ENCODE measurements at places on chromosomes 2 and 18.

DNA sequence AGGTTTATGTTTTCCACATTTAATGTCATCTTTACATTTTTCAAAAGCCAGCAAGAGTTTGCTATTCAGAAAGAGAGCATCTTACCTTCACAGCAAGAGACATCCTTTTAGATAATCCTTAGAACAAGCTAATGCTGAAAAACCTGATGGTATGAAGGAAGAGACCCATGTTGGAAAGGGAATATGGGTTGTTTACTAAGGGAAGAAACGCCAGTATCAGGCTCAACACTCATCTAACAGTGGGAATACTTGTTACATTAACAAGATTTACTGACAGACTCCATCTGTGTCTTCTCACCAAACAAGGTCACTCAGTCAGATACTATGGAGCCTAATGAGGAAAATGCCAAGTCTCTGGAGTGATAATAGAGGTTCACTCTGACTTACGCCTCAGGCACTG lies 1474.1 kb upstream of the SLC39A10 start:
- DNase-seq = no peak

DNA sequence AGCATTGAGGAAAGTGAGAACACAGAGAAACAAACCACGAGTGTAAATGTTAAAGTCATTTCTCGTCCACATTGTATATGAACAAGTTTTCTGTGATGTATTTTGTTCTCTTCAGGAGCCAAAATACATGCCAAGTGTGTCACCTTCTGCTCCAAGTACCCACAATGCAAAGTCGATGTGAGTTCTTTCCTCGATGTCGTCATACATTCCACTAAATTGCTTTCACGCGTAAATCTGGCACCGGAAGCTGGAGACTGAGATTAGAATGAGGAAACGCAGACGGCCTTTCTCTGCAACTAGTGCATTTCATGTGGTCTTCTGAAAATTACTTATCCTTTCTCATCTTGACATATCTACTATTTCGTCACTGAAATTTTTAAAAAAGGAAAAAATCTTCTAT lies 118.5 kb upstream of the SALL3 start:
- DNase-seq = no peak

DNA sequence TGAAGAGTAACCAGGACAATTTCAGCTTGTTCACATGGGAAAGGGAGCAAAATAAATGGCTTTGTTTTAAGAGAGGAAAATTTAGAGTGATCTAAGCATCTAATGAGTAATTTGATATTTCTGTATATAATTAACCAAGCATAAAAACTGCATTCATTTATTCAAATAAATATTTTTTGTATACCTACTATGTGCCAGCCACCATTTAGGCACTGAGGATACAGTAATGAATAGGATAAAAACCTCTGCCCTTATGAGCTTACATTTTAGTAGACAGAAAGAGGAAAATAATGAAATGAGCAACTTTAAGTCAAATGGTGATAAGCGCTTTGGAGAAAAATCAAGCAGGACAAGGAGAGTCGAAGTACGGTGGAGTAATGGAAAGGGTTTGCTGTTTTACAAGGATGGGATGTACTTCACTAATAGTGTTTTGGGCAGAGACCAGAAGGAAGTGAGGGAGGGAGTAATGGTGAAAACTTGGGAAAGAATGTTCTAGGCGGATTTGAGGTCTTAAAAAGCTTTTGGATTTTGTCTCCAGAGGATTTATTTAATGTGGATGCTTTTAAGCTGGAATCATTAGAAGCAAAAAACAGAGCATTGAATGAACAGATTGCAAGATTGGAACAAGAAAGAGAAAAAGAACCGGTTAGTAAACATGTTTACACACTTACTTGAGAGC lies 17.4 kb downstream of the NDC80 start:
- DNase-seq = no peak

DNA sequence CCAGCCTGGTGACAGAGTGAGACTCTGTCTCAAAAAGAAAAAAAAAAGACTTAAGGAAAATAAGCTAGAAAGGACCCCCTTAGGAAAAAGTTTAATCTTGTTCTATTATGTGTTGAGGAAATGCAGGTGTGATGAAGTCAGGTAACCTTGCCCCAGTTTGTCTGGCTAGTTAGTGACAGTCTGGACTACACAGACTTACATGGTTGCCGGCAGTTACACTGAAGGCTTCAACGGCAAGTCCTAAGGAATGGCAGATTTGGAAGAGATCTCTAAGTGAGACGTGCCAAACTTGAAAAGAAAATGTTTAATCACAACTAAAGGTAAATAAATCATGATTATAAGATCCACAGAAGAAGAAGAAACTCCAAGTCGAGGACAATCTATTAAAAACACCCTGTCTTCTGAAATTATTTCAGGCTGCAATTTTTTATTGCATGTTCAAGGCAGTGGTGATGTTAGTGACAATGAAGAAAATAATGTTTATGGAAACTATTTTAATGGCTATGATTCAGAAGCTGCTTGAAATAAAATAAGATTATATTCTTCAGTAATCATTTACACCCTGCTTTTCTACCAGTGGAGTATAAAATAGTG lies 84.2 kb downstream of the TTC27 start:
- no peak for DNase-seq

GRCh38 chr2:135009339-135009738 lies 37.9 kb downstream of the MAP3K19 start:
- no peak for DNase-seq

- DNase-seq = no peak
Observed at GRCh38 chr2:70010576-70011111, 49.2 kb upstream of the ASPRV1 start.

- DNase-seq = no peak
Observed at GRCh38 chr2:126668254-126668653, 12.3 kb downstream of the GYPC start.

GRCh38 chr2:140747090-140747489 lies 1383.7 kb downstream of the LRP1B start:
- no peak for DNase-seq

DNA sequence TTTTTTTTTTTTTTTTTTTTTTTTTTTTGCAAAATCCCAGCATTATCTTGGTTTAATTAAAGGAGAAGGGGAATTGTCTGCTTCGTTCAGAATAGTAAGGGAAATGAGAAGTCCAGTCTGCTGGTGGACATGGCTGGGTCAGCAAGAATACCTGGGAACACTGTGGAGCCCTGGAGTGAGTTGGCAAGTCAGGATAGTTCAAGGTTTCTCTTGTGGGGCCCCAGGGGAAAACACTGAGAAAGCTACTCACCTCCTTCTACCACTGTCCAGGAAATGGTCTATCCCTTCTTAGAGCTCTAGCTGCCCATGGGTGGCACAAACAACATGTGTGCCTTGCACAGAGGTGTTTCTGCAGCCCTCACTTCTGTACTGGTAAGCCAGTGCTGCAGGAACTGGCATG lies 169.1 kb upstream of the SIX2 start:
- no peak for DNase-seq

DNA sequence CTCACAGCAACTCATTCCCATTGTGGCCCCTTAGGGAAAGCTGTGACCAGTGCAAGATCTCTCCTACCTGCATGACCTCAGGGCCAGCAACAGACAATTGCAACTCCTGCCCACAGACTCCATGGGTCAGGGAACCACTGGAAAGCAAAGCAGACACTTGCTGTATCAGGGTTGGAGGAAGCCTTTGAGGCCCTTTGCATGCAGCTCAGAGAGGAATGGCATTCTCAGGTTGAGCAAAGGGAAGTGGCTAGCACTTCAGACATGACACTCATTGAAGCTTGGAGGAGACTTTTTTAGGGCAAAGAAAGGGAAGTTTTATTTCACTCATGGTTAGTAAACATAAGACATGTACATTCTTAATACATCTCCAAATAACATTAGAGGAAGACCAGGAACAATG lies 22.1 kb downstream of the IL1F10 start:
- DNase-seq = no peak

Data from hypothalamus (tissue), 51 donors.